ENCODE measurements at places on chromosomes 2 and 18.

DNA sequence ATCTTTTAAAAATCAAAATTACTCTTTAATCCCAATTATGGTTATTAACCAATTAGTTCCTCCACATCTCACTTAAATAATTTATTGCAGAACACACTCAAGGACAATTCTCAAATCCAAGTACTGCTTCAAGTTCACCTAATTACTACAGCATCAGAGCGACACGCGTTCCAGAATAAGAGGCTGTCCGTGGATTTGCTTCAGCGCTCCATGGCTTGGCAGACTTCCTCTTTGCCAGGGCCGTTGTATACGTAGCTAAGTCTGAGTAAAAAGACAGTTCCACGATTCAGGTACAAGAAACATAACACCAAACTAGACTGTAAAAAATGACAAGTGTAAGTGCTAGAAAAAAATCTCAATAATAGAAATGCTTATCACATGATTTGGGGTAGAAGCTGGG is 153.2 kb upstream of the MYT1L start:
- no peak for DNase-seq

- DNase-seq, result no peak
These were observed at the start of gene ERMN for GRCh38 chr2:157325786-157326185. ERMN (minus strand) TSS chr2:157325824; CDS start chr2:157325642, 182 bp downstream.

DNA sequence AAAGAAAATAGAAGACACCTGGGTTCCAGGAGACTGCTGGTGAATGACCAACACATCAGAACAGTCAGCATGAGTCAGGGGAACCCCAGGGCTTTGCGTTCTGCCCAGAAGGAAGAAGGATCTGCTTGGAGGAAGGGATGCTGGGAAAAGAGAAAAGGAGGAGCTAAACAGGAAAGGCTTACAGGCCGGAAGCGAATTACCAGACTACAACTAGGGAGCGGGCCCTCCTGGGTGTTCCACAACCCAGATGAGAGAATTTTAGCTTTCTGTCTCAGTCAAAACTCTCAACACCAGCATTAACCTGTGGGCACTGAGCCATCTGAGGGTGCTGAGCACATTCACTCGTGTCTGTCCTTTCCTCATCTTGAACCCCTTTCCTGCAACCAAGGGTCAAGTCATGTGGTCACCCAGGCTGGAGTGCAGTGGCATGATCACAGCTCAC is 19.2 kb downstream of the CDC42EP3 start:
- no peak for DNase-seq

DNA sequence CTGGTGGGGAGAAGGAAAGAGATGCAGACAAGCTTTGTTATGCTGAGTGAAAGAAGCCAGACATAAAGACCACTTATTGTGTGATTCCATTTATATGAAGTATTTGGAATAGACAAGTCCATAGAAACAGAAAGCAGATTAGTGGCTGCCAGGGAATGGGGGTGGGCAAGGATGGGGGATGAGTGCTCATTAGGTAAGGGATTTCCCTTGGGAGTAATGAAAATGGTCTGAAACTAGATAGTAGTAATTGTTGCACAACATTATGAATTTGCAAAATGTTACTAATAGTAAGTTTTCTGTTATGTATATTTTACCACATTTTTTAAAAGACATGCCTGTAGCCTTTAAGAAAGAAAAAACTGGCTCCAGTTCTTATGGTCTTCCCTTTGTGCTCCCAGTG is 154.9 kb downstream of the LNPK start:
- no peak for DNase-seq

GRCh38 chr2:82062463-82062862 is 1757.9 kb upstream of the LRRTM1 start:
- DNase-seq, result no peak

DNA sequence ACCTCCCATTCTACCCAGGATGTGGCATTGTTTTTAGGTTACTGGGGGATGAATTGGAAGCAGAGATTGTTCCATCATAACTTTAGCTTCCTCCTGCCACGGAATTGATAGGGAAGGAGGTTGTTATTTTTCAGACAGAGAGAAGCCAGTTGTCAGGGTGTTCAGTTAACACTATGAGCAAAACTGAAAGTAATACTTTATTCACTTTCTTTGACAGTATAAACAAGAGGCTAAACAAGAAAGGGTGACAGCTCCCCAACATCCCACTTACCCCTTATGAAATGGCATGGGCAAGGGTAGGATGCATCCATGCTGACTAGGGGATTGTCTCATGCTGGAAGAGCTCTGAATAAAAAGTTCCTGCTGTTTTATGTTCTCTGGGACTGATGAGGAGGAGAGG is 36.4 kb upstream of the GAREM1 start:
- DNase-seq, result no peak

GRCh38 chr2:240529344-240529999 is 28.3 kb downstream of the ANKMY1 start:
- no peak for DNase-seq

DNA sequence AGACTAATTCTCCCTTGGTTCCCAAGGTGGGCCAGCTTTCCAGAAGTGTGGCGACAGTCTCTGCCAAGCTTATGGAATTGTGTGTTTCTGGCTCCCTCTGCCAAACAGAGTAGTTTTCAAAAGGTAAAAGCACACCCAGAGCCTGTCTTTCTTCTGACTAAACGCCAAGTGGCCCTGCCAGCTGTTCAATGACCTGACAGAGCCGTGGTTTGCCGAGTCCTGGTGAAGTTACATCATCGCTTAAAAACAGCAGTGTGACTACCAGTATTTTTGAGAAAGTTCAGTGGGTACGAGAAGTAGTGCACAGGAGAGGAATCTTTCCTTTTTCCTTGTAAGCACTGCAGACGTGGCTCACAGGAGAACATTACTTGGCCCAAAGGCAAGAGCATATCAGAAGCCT is 1.9 kb downstream of the PER2 start:
- DNase-seq, result no peak

DNA sequence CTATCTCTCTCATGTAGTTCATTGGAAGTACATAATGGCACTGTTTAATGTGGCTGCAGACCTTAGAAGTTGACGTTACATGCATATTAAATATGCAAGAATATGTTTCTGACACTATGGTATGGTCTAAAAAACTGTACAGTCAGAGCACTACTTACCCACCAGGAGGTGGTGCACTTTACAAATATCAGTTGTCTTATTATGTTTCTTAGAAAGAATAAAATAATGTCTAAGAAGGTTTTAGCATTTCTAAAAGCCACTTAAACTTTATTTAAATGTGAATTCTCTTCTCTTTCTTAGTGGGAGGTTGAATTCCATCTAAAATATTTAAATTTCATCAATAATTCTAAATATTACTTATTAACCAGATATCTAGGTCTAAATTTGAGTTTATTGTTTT is 4.3 kb downstream of the TMEFF2 start:
- no peak for DNase-seq

DNA sequence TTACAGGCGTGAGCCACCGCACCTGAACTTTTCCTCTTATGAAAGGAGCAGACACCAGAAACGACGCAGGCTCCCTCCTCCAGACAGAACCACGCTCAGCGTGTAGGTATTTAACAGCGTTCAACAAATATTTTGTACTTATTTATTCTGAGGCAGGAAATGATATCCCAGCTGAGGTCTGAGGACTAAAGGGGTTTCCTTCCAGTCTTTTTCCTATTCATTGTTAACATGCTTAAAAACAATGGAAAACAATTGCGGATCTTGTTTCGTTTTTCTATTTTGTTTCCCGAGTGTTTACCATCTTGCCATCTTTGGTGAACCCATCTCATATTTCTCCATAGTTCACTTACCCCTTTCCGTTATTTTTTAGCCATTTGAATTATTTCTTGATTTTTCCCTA is 43.7 kb upstream of the FOSL2 start:
- no peak for DNase-seq

- DNase-seq, result no peak
These were observed 177.1 kb downstream of the ETAA1 start for GRCh38 chr2:67574230-67574629.

- no peak for DNase-seq
These were observed 57.0 kb downstream of the PARD6G start for GRCh38 chr18:80190311-80190710.

GRCh38 chr2:85843543-85843942 is 45.2 kb downstream of the ST3GAL5 start:
- no peak for DNase-seq

DNA sequence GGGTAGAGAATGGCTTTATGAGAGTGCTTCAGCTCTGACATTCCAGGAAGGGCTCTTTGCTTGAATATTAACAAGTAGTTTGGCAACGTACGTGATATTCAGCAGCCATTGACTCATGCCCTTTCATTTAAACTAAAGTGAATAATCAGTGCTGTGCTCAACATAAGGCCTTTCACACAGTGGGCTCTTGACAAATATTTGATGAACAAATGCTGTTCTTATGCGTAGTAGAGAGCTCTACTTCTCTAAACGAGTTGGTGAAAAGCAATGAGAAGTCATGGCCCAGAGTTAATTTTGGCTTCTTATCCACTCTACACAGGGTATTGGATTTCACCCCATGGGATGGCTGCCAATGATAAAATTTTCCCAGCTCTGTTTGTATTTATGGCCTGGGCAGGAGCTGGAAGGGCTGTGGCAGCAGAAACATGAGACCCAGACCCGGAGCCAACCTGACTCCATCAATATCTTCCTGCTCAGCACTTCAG is 338.9 kb downstream of the CCDC85A start:
- DNase-seq, result peak; percentile 4

DNA sequence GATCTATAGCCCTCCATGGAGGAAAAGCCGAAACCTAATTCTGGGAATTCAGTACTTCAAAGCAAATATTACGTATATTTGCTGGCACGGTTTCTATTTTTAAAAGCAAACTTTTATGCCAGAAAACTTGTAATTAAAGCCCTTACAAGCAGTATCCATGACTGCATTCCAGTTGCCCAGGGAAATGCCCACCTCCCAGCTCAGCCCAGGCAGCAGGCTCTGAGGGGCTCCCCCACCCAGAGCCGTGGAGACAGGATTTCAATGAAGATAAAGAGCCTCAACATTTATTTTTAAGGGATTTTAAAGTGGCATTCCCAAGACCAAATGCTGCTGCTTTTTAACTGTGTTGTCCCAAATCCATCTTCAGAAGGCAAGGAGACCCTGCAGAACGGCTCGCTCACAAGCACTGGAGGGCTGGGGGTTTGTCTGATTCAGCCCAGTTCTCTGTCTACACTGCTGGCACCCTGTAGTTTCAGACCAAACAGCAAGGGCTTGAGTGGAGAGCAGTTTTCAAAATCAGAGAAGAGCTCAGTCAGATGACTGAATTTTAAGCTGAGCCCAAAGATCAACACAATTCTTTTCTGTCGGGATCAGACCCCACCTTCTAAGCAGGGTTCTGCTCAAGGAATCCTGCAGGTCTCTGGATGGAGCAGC is 105.1 kb downstream of the KCNF1 start:
- DNase-seq, result no peak

GRCh38 chr18:58064406-58064998 is 20.5 kb downstream of the NEDD4L start:
- no peak for DNase-seq

GRCh38 chr18:40921845-40922629 is 1033.0 kb upstream of the PIK3C3 start:
- DNase-seq, result no peak

DNA sequence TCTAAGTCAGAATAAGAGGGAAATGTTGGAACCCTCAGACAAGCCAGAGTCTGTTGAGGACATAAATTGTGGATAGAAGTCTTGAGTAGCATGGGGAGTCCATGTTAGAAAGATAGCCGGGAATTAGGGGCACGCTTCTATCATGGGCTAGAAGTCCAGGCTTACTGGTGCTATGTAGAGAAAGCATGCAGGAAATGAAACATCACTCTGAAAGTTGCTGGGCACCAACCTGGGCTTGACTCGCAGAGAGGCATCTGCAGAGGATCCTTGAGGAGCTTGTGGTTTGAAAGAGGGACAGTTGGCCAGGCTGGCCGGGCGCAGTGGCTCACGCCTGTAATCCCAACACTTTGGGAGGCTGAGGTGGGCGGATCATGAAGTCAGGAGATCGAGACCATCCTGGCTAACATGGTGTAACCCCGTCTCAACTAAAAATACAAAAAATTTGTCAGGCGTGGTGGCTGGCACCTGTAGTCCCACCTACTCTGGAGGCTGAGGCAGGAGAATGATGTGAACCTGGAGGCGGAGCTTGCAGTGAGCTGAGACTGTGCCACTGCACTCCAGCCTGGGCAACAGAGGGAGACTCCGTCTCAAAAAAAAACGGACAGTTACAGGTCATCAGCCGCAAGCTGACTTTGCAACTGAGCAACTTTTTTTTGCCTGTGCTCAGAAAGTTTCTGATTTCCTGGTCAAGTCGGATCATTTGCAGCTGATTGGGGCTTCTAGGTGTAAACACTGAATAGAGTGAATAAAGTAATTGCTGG is 24.9 kb downstream of the CERS6 start:
- DNase-seq, result no peak

- DNase-seq, result no peak
These were observed 79.3 kb upstream of the ITPRID2 start for GRCh38 chr2:181812106-181812743.

- no peak for DNase-seq
These were observed 5.5 kb downstream of the UBE2E3 start for GRCh38 chr2:180985771-180986395.

DNA sequence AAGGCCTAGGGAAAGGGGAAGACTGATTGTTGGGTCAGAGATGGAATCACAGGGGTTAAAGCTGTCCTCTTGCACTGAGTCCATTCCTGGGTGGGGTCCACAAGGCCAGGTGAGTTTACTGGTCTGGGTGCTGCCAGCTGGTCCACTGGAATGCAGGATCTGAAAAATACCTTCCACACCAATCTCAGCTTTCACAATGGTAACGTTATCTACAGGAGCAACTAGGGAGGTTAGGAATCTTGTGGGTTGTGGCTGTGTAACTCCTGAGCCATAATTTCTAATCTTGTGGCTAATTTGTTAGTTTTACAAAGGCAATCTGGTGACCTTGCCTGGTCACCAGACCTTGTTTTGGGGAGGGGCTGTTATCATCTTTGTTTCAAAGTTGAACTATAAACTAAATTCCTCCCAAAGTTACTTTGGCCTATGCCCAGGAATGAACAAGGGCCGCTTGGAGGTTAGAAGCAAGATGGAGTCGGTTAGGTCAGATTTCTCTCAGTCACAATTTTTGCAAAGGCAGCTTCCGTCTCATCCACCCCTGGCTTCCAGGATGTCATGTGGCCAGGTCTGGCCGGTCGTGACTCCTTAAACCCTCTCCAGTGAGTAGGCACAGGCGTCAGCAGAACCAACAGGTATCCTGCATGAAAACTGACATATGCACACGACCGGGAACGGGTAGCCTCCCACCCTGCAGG is 123.3 kb upstream of the SH3BP4 start:
- DNase-seq, result no peak

- no peak for DNase-seq
These were observed 6.8 kb upstream of the CYP26B1 start for GRCh38 chr2:72154386-72154975.

Data from renal cortex interstitium (tissue), 15 donors.